ENCODE measurements at places on chromosomes 5 and 9.

DNA sequence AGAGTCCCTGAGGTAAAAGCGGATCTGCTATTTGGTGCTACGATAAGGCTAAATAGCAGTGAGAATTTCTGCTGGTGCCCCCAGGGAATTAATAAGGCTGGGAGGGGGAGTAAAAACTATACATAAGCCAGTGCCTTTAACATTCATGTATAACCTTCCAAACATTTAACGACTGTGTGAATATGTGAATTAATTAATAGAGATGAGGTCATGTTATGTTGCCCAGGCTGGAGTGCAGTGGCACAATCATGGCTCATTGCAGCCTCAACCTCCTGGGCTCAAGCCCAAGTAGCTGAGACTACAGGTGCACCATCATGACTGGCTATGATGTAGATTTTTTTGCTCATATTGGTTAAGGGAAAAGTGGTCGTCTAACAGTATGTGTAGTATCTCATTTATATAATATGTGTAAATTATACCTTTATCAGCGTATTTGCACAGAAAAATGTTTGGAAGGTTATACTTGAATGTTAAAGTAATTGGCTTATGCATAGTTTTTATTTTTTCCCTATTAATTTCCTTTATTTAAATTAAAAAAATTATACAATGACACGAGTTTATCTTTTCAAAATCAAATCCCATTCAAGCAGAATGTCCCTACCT lies 64.6 kb downstream of the EHMT1 start:
- DNase-seq = no peak

DNA sequence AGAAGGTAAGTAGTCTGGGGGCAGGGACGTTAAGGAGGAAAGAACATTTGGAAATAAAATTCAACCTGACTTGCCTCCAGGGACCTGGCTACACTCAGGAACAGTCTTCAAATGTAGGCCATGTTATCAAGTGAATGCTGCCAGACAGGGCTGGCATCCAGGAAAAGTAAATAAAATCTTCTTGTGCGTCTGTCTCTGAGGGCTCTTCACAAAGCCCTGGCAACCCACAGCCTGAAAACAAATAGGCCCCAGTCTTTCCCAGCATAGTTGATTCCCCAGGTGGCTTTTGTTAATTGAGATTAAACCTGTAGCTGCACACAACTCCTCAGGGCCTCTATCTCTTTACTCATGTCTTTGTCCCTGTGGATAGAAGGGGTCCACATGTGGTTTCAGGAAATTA lies 55.4 kb downstream of the STK32A start:
- DNase-seq = peak; percentile 67

DNA sequence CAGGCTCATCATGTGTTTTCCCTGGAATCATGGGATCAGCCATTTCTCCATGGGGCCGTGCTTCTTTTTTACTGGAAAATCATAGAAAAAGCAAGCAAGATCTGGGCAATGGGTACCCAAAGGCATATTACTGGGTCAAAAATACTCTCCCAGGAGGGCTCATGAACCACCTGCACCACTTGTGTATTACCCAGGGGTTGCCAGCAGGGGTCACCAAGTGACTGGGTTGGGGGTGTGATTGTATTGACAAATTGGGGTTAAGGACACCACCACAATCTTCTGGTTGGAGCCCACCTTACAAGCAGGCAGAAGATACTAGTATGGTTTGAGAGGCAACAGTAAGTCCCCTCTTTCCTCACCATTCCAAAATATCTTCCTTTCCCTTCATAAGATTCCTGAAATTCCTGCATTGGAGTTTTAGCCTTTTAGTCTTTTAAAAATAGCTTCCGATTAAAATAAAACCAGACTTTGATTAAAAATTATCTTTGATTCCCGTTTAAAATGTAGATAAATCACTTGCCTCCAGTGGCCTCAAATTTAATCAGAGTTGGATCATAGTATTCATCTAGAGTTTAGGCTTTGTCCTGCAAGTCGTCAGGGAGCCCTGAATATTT lies 603.3 kb downstream of the KIF4B start:
- DNase-seq = peak; percentile 33

DNA sequence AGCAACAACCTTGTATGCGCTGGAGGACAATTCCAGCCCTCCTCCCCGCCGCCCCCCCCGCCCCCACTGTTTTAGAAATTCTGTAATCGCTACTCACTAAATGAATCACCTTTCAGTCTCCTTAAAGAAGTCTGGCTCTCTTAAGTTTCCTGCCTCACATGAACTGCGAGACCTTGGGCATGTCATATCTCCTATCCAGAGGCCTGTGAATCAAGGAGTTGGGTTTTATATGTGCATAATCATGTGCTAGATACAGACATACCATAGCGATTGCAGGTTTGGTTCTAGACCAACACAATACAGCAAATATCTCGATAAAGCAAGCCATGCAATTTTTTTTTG lies 337 bp upstream of the DMAC1 start:
- DNase-seq = no peak

DNA sequence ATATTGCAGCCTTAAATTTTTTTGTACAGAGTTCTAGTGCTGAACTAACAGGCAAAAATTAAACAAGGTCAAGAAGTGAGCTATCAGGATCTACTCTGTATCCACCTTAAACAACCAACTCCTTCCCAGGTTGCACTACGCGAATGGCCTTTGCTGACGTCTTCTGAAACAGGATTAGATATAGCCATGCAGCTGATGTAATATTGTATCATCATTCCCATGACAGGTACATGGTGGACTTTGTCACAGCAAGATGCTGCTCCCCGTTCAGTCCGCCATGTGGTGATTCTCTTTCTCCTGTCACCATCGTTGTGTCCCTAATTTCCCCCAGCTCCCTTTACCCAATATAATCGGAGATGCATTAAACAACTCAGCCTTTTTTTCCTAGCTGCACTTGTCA lies 328.9 kb downstream of the DEPDC1B start:
- DNase-seq = no peak

DNA sequence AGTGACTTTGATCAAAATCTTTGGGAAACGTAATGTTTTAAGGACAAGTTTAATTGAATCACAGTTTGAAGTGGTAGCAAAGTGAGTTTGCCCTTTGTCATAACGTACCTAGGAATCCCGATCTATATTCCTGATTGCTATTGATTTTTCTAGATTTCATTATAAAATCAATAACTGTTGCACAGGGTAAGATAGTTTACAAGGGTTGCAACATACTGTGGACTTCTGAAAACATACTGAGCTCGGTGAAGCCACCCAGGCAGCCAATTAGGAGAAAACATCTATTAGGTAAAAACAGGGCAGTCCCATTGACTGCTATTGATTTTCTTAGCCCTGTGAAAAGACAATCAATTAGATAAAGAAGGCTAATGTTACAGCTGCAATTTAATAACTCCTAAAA lies 659.9 kb downstream of the ISL1 start:
- no peak for DNase-seq

DNA sequence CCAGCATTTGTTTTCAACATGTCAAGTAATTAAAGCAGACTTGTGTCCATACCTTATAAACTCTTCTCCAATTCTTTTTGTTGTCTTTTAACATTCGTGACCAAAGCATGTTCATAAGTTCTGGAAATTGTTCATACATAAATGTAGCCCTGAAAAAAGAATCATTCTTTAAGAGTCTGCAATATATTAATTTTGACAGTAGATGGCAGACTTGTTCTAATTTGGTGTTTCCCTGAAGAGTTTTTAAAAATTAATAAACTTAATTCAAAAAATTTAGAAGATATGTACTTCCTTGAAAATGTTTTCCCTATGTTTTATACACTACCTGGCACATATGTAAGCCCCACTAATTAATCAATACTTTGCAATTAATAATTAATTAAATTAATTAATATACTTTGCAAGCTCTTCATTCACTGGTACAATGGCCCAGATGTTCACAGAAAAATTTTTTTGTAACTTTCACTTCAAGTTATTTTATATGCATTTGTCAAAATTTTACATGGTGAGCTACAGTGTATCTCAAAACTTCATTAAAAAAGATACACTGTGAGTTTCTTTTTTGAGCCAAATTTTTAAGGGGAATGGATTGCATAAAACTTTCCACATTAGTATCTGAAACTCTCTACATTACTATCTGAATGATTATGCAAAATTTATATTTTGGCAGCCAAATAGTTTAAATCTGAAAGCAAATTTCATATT lies 42.1 kb downstream of the CLINT1 start:
- DNase-seq = no peak

GRCh38 chr5:132298298-132299212 lies 4.4 kb downstream of the SLC22A4 start:
- no peak for DNase-seq

DNA sequence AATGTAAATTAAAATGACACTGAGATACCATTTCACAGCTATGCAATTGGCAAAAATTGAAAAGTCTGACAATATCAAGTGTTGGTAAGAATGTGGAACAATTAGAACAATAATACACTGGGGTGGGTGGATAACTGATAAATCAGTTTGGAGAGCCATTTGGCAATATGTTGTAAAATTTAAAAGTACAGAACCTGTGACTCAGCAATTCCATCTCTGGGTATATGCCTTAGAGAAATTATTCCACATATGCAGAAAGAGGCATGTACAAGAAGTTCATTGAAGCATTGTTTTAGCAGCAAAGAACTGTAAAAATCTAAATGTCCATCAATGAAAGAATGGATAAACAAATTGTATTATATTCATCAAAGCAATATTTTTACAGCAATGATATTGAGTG lies 89.3 kb upstream of the NR3C1 start:
- DNase-seq = no peak

DNA sequence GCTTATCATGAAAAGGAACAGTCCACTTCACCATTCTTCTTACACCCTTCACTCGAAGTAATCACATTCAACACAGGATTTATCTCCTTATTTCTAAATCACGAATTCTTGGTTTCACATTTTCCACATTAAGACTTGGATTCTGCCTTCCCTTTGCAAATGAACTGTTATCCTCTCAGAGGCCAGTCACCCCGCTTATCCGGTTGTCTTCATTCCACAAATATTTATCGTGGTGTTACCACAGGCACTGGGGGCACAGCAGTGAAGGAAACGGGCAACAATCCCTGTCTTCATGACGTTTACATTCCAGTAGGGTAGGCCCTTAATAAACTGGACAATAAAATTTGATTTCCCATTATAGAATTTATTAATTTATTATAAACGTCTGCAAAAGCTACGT lies 284.2 kb downstream of the DENND1A start:
- no peak for DNase-seq

- DNase-seq = no peak
Observed at GRCh38 chr9:104269996-104270963, 176.2 kb downstream of the SMC2 start.

DNA sequence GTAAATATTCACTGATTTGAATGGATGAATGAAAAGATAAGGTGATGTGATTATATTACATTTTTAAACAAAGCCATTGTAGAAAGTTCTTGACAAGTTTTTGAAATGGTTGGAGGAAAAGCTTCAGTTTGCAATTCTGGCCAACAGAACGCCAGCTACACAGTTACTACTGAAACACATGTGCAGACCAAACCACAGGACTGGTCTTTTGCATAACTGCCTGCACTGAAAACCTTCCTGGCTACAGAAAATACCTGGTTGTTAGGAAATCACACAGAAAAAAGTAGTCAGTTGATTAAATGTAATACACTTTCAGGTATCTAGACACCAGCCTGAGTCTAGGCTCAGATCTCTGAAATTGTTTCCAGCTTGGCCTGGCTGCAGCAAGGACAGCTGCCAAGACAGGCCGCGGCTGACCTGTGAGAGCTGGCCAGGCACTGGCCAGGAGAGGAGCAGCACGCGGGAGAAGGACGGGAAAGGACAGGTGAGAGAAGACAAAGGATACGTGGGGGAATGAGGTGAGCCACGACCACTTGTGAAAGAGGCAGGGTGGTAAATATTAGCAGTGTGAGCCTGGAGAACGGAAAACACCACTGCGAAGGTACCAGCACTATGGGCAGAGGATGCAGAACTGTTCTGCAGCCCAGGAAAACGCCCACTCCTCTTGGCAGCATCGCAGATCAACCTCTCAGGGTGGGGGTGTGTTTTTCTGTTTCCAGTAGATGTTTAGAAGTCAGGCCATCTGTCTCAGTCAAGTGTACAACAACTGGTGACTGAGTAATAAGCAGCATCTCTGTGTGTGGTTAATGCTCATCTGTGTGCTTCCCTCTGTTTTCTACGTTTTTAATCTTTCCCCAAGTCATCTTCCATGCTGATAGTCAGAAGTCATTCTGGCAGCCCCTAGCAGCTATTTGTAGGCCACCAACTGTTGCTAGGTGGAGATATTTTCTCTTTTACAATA lies 137.4 kb downstream of the SCAMP1 start:
- peak; percentile 46 for DNase-seq

- DNase-seq = peak; percentile 1
Observed at GRCh38 chr9:17862101-17862500, 283.2 kb downstream of the SH3GL2 start.

DNA sequence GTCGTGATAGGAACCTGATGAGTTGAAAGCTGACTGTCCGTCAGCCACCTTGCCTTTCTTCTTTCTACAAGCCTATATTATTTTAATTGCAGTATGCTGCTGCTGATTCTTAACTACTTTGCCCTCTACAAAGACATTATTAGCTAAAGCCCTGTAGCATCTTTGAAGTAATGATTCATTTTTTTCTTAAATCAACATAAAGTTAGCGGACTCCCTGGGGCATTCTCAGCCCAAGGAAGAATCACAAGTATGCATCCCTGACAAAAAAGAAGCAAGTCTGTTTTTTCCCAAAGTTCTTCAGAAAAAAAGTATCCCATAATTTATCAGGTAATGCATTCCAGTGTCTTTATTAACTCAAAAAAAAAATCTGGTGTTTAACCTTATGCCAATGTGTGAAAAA lies 69.5 kb upstream of the TAS2R1 start:
- no peak for DNase-seq

DNA sequence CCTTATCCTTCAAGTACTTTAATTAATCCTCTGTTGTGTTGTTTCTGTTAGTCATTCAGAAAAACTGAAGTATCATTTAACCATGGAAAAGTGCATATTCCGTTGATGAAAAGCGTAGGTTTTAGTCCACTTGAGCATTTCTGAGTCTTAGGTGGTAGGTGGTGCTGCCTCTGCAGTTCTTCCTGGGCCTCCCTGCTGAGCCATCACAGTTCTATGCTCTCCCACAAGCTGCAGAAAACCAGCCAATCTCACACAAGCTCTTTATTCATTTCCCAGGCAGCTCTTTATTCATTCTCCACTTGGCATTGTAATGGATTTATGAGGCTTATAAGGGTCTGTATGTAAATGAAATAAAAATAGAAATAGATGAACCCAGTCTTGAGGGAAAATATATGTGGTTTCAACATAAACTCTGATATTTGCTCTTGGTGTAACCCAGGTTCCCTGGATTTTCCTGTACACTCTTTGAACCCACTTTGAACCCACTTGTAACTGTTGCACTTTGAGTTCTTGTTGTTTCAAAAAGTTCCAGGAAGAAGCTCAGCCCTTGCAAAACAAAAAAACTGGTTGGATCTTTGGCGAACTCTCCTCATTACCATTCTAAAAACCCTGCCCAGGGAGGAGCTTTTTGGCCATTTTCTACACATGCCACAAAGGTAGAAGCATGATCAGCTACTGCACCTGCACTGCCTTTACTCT lies 56.0 kb downstream of the ZNF510 start:
- DNase-seq = no peak

- no peak for DNase-seq
Observed at GRCh38 chr5:19930451-19930850, 57.5 kb downstream of the CDH18 start.

GRCh38 chr9:82148901-82149461 lies 160.4 kb downstream of the SPATA31D1 start:
- no peak for DNase-seq

All from thyroid gland (tissue), 4 donors.